GM04504 (cell line): ENCODE measurements at places on chromosomes 3 and 15.

DNA sequence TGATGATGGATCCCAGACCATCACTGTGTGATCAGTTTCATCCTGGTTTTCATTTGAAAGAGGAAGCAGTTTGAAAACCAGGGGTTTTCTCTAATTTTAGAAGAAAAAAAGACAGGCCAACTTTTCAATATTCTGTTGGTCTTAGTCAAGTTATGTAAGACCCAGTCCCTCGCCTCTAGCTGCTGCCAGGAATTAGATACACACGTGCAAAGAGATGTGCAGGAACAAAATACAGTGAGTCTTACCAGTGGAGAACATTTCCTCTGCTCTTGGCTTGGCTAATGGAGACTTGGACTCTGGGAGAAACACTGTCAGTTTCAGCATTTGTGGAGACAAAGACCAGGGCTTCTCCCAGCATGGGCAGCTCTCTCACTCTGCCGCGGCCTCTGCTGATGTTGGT, 214.9 kb upstream of the C2CD4B start:
- DNase-seq: no peak

- DNase-seq: no peak
These were observed 72.0 kb upstream of the HERC1 start for GRCh38 chr15:63905558-63906265.

DNA sequence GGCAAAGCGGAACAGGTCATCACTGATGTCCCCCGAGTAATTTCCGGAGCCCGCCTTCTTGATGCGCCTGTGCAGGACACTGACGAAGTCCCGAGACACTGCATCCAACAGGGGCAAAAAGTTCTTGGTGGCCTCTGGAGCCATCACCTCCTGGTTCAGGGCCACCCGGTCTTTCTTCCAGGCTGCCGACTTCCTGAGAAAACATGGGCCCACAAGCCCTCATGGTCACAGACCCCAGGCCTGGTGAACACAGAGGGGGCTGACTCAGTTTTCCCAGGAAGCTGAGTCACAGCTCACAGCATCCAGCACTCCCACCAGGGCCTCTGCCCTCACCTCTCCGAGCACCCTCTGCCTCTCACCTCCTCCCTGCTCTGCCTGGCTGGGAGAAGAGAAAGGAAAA, 22.4 kb downstream of the CYP11A1 start:
- DNase-seq: no peak

DNA sequence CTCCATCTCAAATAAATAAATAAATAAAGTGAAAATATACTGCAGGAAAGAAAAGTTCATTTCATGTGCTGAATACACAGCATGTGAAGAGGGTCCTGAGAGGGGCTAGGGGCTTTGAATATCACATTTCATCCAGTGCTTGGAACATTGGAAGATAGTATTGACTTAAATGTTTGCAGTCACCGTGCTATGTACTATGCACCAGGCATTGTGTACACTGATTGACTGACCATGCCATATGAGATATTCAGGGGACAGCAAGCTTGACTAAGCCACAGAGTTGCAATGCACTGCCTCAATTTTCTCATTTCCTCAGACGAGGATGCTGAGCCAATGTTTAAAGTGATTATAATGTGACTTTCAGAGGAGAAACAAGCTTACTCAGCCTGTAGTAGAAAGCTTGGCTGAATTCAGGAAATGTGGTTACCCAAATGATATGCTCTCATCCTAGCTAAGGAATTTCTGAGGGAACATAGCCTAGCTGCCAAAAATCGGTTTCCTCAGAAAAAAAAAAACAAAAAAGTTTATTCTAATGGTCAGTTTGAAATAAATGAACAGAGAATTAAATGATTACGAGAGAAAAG, 557.9 kb downstream of the FGF12 start:
- no peak for DNase-seq

GRCh38 chr3:32421185-32421584, 29.5 kb downstream of the CMTM7 start:
- no peak for DNase-seq

DNA sequence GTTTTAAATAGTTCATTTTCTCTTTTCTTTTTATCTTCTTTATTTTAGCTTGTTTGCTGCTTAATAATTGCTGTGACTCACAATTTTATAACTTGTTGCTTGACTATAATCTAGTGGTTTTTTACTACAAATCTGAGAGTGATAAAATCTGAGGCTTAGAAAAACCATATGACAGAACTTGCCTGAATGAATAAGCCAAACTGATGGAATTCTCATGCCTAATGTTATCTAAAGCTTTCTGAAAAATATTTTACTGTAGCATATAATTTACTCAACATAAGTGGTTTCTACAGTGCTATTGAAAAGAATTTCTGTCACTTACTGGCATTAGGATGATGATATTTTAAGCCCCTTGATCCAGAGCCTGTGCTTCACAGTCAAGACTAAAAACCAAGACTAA, 175.1 kb downstream of the VGLL3 start:
- peak; percentile 30 for DNase-seq
